ENCODE measurements at places on chromosomes 13 and 19.

- DNase-seq = no peak
Observed at GRCh38 chr13:107376341-107377125, 808.6 kb upstream of the ARGLU1 start.

DNA sequence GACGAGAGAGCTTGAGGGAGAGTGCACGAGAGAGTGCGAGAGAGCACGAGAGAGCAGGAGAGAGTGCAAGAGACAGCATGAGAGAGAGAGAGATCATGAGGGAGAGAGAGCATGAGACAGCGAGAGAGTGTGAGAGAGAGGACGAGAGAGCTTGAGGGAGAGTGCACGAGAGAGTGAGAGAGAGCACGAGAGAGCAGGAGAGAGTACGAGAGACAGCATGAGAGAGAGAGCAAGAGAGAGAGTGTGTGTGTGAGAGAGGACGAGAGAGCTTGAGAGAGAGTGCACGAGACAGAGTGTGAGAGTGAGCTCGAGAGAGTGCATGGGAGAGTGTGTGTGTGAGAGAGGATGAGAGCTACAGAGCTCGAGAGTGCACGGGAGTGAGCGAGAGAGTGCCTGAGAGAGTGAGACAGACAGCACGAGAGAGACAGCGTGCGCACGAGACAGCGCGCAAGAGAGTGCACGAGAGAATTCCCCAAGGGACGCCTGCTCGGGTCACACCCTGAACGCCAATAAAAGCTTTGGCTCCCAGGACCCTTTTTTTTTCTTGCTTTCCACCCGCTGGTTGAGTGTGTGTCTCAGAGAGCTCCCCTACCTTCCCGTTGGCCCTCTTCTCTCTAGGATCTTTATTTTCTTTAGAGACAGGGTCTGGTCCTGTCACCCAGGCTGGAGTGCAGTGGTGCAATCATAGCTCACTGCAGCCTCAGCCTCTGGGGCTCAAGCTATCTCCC is 3.7 kb downstream of the CD70 start:
- no peak for DNase-seq

GRCh38 chr13:25865391-25865790 is 186.4 kb downstream of the SHISA2 start:
- DNase-seq = no peak

- no peak for DNase-seq
Observed at GRCh38 chr13:31781064-31781463, 41.7 kb downstream of the RXFP2 start.

- no peak for DNase-seq
Observed at GRCh38 chr13:48476215-48476614, 56.7 kb downstream of the RCBTB2 start.

GRCh38 chr13:52345631-52346251 is 60.2 kb downstream of the THSD1 start:
- no peak for DNase-seq

DNA sequence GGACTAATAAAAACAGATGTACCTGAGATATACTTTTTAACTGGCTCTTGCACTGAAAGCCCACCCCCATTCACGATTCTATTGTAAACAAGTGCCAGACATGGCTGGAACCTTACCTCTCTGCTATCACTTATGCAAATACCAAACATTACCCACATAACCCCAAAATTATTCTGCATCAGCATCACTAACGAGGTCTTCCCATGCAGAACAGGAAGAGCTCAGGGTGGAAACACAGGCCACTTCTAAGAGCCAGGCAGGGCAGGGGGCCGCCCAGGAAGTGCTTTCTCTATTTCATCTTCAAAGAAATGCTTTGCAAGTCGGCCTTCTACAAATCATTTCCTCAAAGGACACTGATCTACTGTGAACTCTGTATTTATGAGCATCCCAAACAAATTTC is 7.3 kb downstream of the IRS2 start:
- no peak for DNase-seq

DNA sequence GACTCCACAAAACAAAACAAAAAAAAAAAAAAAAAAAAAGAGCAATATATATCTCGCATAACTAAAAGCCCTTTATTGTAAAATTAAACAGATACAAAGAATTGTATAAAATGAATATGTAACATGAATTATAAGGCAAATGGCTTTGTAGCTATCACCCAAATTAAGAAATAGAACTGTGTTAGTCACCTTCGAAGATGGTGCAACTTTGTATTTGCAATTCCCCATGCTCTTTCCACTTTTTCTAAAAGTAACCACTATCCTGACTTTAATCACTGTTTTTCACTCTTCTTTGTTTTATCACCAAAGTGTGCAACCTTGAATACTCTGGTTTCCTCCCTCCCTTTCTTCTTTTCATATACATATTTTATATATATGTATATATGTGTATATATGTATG is 57.1 kb upstream of the HTR2A start:
- no peak for DNase-seq

DNA sequence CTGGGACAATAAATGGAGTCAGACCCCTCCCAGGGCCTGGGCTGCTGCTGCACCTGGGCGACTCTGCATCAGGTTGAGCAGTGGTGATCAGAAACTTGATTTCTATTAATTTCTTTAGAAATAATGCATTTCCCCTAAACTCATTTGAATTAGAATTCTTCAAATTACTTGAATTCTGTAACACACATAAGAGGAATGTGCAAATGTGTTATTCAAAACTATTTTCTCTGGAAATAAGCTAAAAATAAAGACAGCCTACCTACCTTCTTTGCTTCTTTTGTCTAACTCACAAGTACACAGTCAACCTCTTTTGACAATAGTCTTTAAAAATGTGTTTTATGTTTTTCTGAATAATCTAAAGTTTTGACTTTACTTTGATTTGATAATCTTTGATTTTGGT is 433.0 kb downstream of the KLF12 start:
- no peak for DNase-seq

DNA sequence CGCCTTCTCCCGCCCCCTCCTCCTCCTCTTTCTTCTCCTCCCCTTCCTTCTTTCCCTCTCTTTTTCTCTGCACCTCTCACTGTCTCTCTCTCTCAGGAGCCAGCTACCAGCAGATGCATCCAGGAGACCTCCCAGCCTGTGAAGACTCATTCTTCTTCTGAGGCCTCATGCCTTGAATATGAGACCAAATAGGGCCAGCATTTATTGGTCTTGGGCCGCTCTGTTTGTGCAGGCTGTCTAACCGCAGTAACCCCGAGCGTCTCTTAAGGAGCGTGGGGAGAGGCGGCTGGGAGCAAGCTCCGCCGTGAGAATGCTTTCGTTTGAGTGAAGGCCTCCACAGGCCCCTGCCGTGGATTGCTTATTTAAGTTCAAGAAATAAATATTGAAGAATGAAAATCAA is 167.0 kb downstream of the NUFIP1 start:
- no peak for DNase-seq

DNA sequence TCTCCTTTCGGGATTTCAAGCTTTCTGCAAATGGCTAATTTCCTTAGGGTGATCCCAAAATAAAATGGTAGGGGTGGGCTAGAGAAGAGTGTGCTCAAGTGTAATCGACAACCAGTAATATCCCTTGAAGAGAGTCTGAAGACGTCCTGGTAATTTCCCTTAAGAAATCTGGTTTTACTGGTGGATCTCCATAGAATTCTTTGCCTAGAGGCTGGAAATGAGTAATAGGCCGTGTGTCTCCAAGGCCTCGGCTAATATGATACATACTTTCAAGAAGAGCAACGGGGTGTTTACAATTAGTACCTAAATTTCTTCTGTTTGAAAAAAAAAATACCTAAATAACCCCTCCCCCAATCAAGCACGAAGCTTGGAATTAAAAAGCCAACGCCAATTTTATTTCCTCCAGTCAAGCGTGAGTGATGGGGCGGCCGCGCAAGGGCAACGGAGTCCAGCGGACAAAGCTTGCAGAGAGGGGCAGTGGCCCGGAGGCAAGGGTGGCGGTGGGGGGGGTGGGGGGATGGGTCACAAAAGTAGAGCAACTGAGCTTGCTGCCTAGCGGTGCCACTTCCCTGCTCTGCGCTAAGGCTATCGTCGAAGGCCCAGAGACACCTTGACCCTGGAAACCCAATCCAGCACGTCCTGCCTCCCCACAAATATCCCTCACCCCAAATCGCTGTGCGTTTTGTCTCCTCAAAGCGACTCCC is 7.8 kb downstream of the SOX21 start:
- DNase-seq = no peak

GRCh38 chr19:40256512-40256911 is 28.6 kb downstream of the AKT2 start:
- no peak for DNase-seq

DNA sequence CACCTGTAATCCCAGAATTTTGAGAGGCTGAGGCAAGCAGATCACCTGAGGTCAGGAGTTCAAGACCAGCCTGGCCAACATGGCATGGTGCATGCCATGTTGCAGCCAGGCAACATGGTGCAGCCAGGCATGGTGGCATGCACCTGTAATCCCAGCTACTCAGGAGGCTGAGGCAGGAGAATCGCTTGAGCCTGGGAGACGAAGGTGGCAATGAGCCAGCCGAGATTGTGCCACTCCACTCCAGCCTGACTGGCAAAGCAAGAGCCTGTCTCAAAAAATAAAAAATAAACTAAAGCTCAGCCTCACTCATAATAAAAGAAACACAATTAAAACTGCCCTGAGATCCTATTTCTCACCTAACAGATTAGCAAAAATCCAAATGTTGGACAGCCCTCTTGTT is 49.7 kb upstream of the MAP3K10 start:
- DNase-seq = no peak

DNA sequence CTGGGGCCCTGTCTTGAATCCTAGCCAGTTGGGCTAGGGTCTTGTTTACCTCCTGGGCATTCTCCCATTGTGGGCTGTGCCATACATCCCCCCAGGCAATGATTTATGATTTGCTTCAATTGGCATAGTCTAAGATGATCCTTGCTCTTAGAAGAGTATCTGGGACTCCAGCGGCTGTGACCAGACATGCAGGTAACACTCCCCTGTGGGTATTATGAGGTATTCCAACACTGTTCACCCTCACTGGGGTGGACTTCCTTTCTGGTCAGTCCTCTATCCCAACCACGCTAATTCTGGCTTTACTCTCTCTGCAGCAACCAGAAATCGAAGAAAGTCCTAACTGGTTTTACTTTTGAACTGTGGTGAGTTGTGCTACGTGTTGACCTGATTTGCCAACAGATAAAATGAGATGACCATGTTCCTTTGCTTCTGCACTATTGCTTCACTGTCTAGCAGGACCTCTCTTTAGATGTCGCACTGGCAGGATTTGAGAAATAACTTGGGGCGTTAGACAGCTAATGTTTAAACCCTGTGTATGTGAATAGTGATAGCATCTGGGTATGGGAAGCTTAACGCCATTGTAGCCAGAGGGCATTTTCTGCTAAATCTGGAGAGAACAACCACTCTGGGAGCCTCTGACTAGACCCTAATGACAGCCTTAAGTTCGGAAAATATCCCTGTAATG is 6.7 kb upstream of the LRCH1 start:
- DNase-seq = no peak

All from stimulated activated CD8-positive, alpha-beta memory T cell treated with anti-CD3 and anti-CD28 coated beads, Interleukin-12 subunit alpha, Interleukin-12 subunit beta, amount 100 ng/mL, for 1 hour (primary cell).